ENCODE measurements at places on chromosomes 12 and 14.

- no peak for DNase-seq
These were observed 107.1 kb upstream of the PLEKHG7 start for GRCh38 chr12:92595663-92596062.

DNA sequence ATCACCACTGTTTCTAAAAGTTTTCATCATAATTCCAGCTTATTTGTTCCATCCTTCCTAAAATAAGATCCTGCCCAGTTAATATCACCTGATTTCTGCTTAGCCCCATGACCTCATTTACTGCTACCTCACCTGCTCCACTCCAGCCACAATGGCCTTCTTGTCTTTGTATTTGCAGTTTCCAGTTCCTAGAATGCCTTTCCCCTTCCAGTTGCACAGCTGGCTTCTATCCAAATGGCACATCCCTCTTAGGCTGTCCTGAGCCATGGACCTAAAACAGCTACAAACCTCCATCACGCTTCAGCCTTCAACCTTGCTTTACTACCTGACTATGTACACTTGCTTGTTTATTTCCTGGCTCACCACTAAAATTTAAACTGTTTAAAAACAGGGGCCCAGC, 6.5 kb upstream of the LGMN start:
- no peak for DNase-seq

DNA sequence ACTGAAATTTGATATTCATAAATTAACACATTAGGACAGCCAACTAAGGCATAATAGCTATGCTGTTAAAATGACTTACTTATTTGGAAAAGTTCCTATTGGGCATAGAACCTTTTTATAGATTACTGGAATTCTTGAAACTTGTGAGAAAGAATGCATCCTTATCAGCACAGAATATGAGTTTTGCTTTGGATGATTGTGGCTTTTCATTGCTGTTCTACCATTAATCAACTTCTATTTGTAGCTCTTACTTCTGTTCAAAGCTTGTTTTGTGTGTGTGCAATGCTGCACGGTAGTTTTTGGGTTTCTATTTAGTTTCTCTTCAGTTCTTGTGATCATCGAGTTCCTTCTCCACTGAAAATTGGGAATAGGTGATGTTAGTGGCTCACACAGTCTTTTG, 152.4 kb upstream of the PELI2 start:
- no peak for DNase-seq

- no peak for DNase-seq
These were observed 29.2 kb downstream of the BBS10 start for GRCh38 chr12:76318773-76319594.

- no peak for DNase-seq
These were observed 47.2 kb downstream of the FOXG1 start for GRCh38 chr14:28813810-28814209.

Measured in right forelimb (tissue), 1 donor.